ENCODE measurements at places on chromosomes 7 and 10.

GRCh38 chr10:128526791-128527375, 400.7 kb upstream of the MKI67 start:
- DNase-seq = no peak

DNA sequence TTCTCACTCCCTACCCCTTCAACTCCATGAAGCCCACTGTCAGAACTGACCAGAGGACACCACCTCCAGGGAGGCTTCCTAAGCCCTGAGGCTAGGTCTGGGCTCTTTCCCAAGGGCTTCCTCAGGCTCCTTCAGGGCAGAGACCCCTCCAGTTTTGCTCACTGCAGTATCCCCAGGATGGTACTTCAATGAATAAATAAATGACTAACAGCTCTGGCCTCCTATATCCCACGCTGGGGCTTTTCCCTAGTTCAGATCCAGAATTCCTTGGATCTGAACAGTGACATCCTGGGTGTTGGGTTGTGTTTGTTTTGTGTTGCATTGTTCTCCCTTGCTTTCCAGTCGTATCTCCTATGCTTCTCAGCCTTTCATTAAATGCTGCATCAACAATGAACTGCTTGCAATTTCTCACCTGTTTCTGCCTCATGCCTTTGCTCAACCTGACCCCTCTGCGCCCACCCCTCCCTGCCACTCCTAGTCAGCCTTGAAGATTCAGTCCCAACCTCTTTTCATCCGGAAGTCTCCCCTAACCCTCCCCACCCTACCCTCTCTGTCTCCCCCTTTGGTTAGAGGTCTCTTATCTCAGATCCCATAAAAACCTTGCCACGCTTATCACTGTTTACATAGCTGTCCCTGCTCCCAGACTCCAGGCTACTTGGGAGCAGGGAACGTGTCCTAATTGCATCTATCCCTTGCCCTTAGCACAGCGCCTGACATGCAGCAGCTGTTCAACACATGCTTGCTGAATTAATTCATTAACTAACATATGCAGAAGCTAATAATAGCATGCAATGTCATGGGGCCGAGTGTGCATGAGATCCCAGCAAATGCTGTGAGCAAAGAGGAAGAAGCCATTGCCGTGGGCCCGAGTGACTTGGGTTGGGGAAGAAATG, 41.7 kb downstream of the PPP1R3C start:
- DNase-seq = no peak

GRCh38 chr7:107782374-107782773, 20.6 kb downstream of the SLC26A3 start:
- DNase-seq = no peak

- DNase-seq = no peak
Observed at GRCh38 chr10:14971867-14972448, 12.8 kb downstream of the MEIG1 start.

GRCh38 chr7:8441106-8441965, 7.9 kb downstream of the NXPH1 start:
- no peak for DNase-seq
